ENCODE measurements at places on chromosomes 4 and X. TPM values are rescaled to one million over a fixed set of nuclear protein-coding genes. Genes with fewer than 3 reads are reported as not detected.

PARM1 gene
- polyA plus RNA-seq = 0.51 TPM

RASL11B gene
- 0.39 TPM for polyA plus RNA-seq

IL3RA gene
- 2.7 TPM for polyA plus RNA-seq

ACSL4 gene
- 7.4 TPM for polyA plus RNA-seq

KIAA1210 gene
- under 0.01 TPM for polyA plus RNA-seq

TLR10 gene
- polyA plus RNA-seq = 0.16 TPM

IL13RA2 gene
- polyA plus RNA-seq = 0.07 TPM

AFM gene
- not detected for polyA plus RNA-seq

STOX2 gene
- 2.6 TPM for polyA plus RNA-seq

PPP4R3C gene
- polyA plus RNA-seq = not detected

OTUD6A gene
- polyA plus RNA-seq = not detected

NALF2 gene
- polyA plus RNA-seq = 0.14 TPM

CCDC110 gene
- 0.46 TPM for polyA plus RNA-seq

CXCL8 gene
- polyA plus RNA-seq = 8.3 TPM

SPANXD gene
- not detected for polyA plus RNA-seq

ZFP42 gene
- 0.01 TPM for polyA plus RNA-seq

MAGEA10 gene
- not detected for polyA plus RNA-seq

GPR34 gene
- 0.65 TPM for polyA plus RNA-seq

BCLAF3 gene
- polyA plus RNA-seq = 1.7 TPM

MAGEA1 gene
- not detected for polyA plus RNA-seq

TCP11X2 gene
- polyA plus RNA-seq = not detected

ADGRG2 gene
- 0.14 TPM for polyA plus RNA-seq

MAGEB2 gene
- polyA plus RNA-seq = not detected

BGN gene
- 11.6 TPM for polyA plus RNA-seq

CT45A2 gene
- polyA plus RNA-seq = not detected

ANKRD50 gene
- 2.0 TPM for polyA plus RNA-seq

JCHAIN gene
- 5.4 TPM for polyA plus RNA-seq

LNX1 gene
- polyA plus RNA-seq = 16.8 TPM

NHS gene
- polyA plus RNA-seq = 1.7 TPM

GEMIN8 gene
- polyA plus RNA-seq = 14.4 TPM

SORBS2 gene
- 33.4 TPM for polyA plus RNA-seq

STK26 gene
- polyA plus RNA-seq = 9.1 TPM

VSIG4 gene
- 4.0 TPM for polyA plus RNA-seq

RAB33B gene
- 1.8 TPM for polyA plus RNA-seq

SCRG1 gene
- polyA plus RNA-seq = 0.04 TPM

SPON2 gene
- polyA plus RNA-seq = 26.9 TPM

SPANXN3 gene
- not detected for polyA plus RNA-seq

LIMCH1 gene
- polyA plus RNA-seq = 8.3 TPM

ARFIP1 gene
- polyA plus RNA-seq = 13.7 TPM

EFNB1 gene
- 22.2 TPM for polyA plus RNA-seq

CASP3 gene
- 12.2 TPM for polyA plus RNA-seq

SLC26A1 gene
- polyA plus RNA-seq = 0.09 TPM

TMSB15A gene
- not detected for polyA plus RNA-seq

HPGDS gene
- polyA plus RNA-seq = 0.44 TPM
